PC-3 (cell line): ENCODE measurements at places on chromosomes 6 and 20. TPM values are rescaled to one million over a fixed set of nuclear protein-coding genes. Genes with fewer than 3 reads are reported as not detected.

The VARS1 gene
- 89.8 and 130 TPM in 2 replicates for total RNA-seq

DNA sequence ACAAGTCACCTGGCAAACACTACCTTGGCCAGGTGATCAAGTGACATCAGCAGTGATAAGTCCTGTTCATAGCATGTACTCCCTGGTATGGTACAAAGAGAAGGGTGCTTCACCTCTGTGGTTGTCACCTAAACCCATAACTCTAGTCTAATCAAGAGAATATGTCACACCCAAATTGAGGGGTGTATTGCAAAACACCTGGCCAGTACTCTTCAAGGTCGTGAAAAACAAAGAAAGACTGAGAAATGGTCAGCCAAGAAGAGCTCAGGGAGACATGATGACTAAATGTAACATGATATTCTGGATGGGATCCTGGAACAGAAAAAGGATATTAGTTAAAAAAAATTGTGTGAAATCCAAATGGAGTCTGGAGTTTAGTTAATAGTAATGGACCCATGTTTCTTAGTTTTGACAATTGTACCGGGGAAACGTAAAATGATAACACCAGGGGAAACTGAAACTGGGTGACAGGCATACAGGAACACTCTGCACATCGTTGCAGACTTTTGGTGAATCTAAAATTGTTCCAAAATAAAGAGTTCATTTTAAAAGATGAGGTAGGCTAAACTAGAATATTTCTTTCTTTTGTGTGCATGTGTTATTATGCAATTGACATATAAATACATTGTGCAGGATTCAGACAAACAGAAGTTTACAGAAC lies 262.0 kb downstream of the CDC5L start:
- no peaks in the 10 kb centered on the region for H3K36me3 ChIP-seq
- H3K27ac ChIP-seq = no peak overlapping the region
- DNase-seq = peak; percentile 53
- no peaks in the 10 kb centered on the region for H3K27me3 ChIP-seq

The MEI4 gene
- total RNA-seq = not detected in 2 replicates

- H3K4me1 ChIP-seq = no peaks in the 10 kb centered on the region
- peak overlapping the region; percentile 32; the same call in 1 of the 2 replicates for H3K27ac ChIP-seq
- no peaks in the 10 kb centered on the region for H3K27me3 ChIP-seq
- H3K36me3 ChIP-seq = peaks cover 57% of the 10 kb centered on the region
- no peak for DNase-seq
- H3K4me3 ChIP-seq = no peak overlapping the region
Measured at GRCh38 chr20:64011366-64011779, 24.6 kb upstream of the C20orf204 start.

GRCh38 chr6:42958125-42958524 lies 2.4 kb upstream of the GNMT start:
- no peaks in the 10 kb centered on the region for H3K36me3 ChIP-seq
- H3K27ac ChIP-seq = no peak overlapping the region
- DNase-seq = no peak
- H3K4me3 ChIP-seq = no peak overlapping the region
- H3K27me3 ChIP-seq = no peaks in the 10 kb centered on the region

The NOTCH4 gene
- 1.7 and 1.8 TPM in 2 replicates for total RNA-seq

- H3K36me3 ChIP-seq = no peaks in the 10 kb centered on the region
- H3K27me3 ChIP-seq = no peaks in the 10 kb centered on the region
- H3K4me1 ChIP-seq = no peaks in the 10 kb centered on the region
- DNase-seq = no peak
- no peak overlapping the region for H3K27ac ChIP-seq
Measured at GRCh38 chr20:25033924-25034300, 24.0 kb downstream of the ACSS1 start.

DNA sequence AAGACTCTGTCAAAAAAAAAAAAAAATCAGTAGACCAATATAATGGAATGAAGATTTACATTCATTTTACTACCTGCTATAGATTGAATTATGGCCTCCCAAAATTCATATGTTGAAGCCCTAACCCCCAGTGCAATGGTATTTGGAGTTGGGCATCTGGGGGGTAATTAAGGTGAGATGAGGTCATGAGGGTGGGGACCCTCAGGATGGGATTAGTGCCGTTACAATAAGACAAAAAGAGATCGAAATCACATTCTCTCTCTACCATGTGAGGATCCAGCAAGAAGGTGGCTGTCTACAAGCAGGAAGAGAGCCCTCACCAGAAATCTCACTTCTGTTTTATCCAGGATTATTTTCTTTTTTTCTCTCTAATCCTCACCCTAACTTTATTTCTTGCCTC lies 100.6 kb upstream of the LOC128125822 start:
- no peaks in the 10 kb centered on the region for H3K27me3 ChIP-seq
- H3K4me1 ChIP-seq = no peaks in the 10 kb centered on the region

The FGD2 gene
- 0.35 and 0.44 TPM in 2 replicates for total RNA-seq

- no peak overlapping the region for H3K4me3 ChIP-seq
- H3K4me1 ChIP-seq = no peaks in the 10 kb centered on the region
- H3K36me3 ChIP-seq = no peaks in the 10 kb centered on the region
- H3K27ac ChIP-seq = no peak overlapping the region
Measured at GRCh38 chr6:79188885-79189480, 45.5 kb downstream of the HMGN3 start.

DNA sequence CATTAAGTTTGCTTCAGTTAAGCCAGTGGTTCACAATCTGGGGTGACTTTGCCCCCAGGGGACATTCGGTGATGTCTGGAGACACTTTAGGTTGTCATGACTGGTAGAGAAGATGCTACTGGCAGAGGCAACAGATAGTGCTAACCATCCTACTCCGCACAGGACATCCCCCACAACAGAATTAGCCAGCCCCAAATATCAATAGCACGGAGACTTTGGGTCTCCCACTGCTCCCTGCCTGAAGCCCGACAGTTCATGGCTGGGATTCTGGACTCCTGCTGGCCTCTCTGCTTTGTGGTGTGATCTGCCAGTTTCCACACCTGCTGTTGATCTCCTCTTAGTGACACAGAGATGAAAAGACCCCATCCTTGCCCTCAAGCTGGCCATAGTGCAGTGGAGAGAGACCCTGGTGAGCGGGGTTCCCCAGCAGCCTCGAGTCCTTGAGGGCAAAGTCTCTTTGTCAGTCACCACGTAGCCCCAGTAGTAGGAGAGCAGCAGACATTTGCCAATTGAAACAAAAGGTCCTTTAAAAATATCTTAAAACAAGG lies 24.7 kb upstream of the TTPAL start:
- no peaks in the 10 kb centered on the region for H3K4me1 ChIP-seq
- no peak overlapping the region for H3K27ac ChIP-seq
- no peaks in the 10 kb centered on the region for H3K36me3 ChIP-seq
- 0 out of 2 replicates have a peak, but pooled peaks cover 2% of the 10 kb centered on the region for H3K27me3 ChIP-seq
- DNase-seq = no peak
- H3K4me3 ChIP-seq = no peak overlapping the region

DNA sequence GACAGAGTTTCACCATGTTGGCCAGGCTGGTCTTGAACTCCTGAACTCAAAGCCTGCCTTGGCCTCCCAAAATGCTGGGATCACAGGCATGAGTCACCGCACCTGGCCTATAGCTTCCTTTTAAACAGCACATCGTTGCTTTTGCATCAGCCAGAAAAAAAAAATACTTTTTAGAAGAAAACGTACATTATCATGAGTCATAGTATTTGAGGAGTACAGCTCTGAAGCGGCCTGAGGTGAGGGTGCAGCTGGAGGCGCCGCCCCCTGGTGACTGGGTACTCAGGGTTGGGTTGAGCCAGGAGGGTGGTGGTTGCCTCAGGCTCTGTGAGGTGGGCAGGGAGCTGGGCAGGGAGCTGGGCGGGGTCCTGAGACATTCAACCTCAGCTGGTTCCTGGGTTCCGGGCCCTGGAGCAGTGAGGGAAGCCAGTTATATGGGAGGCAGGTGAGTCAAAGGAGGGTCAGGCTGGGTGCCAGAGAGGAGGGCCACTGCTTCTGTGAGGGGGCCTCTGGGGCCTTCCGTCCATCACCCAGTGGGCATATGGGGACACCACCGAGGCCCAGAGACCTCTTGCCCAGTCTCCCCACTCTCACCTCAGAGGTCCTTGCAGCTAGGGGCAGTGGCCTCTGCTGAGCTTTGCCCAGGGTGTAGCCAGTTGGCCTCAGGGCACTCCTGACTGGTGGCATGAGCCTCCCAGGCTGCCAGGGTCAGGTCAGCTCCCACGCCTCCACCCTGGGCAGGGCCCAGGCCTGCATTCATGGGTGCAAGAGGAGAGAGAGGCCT lies 11.7 kb upstream of the ID1 start:
- H3K36me3 ChIP-seq = no peaks in the 10 kb centered on the region
- peak overlapping the region; percentile 9; the same call in 1 of the 2 replicates for H3K4me3 ChIP-seq
- peak overlapping the region; percentile 84 for H3K27ac ChIP-seq
- peaks cover 38% of the 10 kb centered on the region for H3K4me1 ChIP-seq
- peak; percentile 99 for DNase-seq
- no peaks in the 10 kb centered on the region for H3K27me3 ChIP-seq

DNA sequence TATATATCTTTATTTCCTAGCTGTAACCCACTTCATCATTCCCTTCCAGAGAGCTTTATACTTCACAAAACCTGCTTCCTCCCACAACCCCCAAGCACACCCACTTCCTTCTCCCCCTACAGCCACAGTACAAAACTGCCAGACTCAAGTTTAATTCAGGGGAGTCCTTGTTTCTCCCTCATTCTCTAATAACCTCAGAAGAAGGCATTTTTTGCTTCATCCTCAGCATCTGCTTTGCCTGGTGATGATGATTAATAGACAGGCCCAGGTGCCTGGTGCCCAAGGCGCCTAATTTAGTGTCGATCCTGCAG lies 414.3 kb downstream of the KIF16B start:
- H3K4me1 ChIP-seq = no peaks in the 10 kb centered on the region
- no peak overlapping the region for H3K4me3 ChIP-seq
- H3K27ac ChIP-seq = no peak overlapping the region
- no peaks in the 10 kb centered on the region for H3K27me3 ChIP-seq
- no peak for DNase-seq
- no peaks in the 10 kb centered on the region for H3K36me3 ChIP-seq

The CTAGE9 gene
- total RNA-seq = not detected in 2 replicates

The SLC29A1 gene
- total RNA-seq = 54.7 and 60.4 TPM in 2 replicates

- H3K27ac ChIP-seq = peak overlapping the region; percentile 83
- H3K36me3 ChIP-seq = no peaks in the 10 kb centered on the region
- H3K4me3 ChIP-seq = no peak overlapping the region
- peak; percentile 67 for DNase-seq
- H3K4me1 ChIP-seq = peaks cover 10% of the 10 kb centered on the region; the same call in 1 of the 2 replicates
- H3K27me3 ChIP-seq = no peaks in the 10 kb centered on the region
Measured at GRCh38 chr6:140744659-140745320, 1370.3 kb upstream of the CITED2 start.

- no peak within 1 kb of the TSS for H3K27ac ChIP-seq
- DNase-seq = no peak
- H3K4me3 ChIP-seq = no peak within 1 kb of the TSS
- H3K36me3 ChIP-seq = no peaks in the 10 kb centered on the region
- H3K27me3 ChIP-seq = peaks cover 6% of the 10 kb centered on the region; the same call in 1 of the 2 replicates
- no peaks in the 10 kb centered on the region for H3K4me1 ChIP-seq
Measured at GRCh38 chr6:130222775-130223174, at the start of gene SAMD3. Gene SAMD3, minus strand, starts transcription at chr6:130222951. Its CDS starts 7,678 bp downstream, at chr6:130215273.

The KATNA1 gene
- 11.4 and 18.1 TPM in 2 replicates for total RNA-seq

DNA sequence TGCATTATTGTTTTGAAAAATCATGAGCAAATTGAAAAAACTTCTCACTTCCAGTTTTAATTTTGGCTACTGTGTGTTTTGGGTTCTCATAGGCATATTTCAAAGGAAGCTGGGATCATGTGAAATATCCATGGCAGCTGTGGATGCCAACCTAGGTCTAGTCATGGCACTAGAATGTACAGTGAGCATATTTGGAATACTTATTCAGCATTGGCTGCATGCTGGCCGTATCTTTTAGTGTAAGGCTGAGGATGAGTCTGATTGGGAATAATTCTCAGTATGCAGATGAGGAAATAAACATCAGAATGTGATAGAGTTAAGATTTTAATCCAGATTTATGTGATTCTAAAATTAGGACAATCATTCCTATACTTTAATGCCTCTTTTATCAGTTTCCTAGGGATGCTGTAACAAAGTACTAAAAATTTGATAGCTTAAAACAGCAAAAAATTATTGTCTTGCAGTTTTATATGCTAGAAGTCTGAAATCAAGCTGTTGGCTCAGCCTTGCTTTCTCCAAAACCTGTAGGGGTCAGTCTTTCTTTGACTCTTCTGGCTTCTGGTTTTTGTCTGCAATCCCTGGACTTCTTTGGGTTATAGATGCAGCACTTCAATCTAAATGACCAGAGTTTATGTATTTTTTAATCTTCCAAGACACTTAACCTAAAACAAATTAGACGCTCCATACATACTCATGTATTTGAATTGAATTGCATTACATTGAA lies 37.7 kb upstream of the DEFB112 start:
- H3K4me1 ChIP-seq = peaks cover 4% of the 10 kb centered on the region; the same call in 1 of the 2 replicates
- no peak overlapping the region for H3K4me3 ChIP-seq
- no peak overlapping the region for H3K27ac ChIP-seq
- H3K27me3 ChIP-seq = peaks cover 19% of the 10 kb centered on the region; the same call in 1 of the 2 replicates

The SOBP gene
- 0.15 and 0.17 TPM in 2 replicates for total RNA-seq

The NNAT gene
- not detected in 2 replicates for total RNA-seq

- peak overlapping the region; percentile 70 for H3K27ac ChIP-seq
- no peak overlapping the region for H3K4me3 ChIP-seq
- peak; percentile 77 for DNase-seq
- peaks cover 19% of the 10 kb centered on the region for H3K4me1 ChIP-seq
Measured at GRCh38 chr6:106799031-106799894, 169.9 kb downstream of the QRSL1 start.

The LST1 gene
- total RNA-seq = not detected in 2 replicates

The ZNF334 gene
- total RNA-seq = 0.52 and 0.58 TPM in 2 replicates

DNA sequence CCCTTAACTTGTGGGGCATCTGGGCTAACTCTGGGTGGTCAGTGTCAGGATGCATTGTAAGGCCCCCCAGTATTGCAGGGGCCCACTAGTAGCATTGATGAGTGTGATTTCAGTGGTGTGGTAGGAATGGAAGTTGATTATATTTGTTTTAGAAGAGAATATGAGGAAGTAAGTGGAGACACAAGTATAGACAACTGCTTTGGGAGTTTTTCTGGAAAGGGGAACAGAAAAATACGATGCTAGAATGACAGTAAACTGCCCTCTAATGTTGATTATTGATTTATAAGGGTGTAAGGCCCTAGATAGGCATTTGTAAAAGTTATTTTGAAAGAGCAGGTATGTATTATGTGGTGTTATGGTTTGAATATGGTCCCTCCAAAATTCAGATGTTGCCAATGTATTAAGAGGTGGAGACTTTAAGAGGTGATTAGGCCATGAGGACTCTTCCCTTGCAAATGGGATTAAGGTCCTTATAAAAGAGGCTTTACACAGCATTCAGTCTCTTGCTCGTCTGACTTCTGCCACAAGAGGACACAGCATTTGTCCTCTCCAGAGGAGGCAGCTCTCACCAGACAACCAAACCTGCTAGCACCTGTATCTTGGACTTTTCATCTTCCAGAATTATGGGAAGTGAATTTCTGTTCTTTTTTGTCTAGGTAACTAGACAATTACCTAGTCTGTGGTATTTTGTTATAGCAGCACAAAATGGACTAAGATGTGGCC lies 135.9 kb upstream of the DTNBP1 start:
- H3K36me3 ChIP-seq = no peaks in the 10 kb centered on the region
- H3K4me3 ChIP-seq = no peak overlapping the region
- no peak overlapping the region for H3K27ac ChIP-seq
- H3K4me1 ChIP-seq = no peaks in the 10 kb centered on the region; the same call in 1 of the 2 replicates
- DNase-seq = no peak
